Activated CD4-positive, alpha-beta T cell treated with anti-CD3 and anti-CD28 coated beads, Interleukin-2, amount 10 ng/mL, durations not matched to agents 7 days and 5 days (primary cell): ENCODE measurements at places on chromosomes 5 and 9. TPM values are rescaled to one million over a fixed set of nuclear protein-coding genes. Genes with fewer than 3 reads are reported as not detected.

GRCh38 chr9:79701651-79702050 lies 129.9 kb downstream of the TLE4 start:
- no peaks in the 10 kb centered on the region for H3K27me3 ChIP-seq
- no peak for DNase-seq
- H3K4me1 ChIP-seq: peaks cover 16% of the 10 kb centered on the region
- no peak overlapping the region for H3K4me3 ChIP-seq
- H3K36me3 ChIP-seq: peaks cover 19% of the 10 kb centered on the region

DNA sequence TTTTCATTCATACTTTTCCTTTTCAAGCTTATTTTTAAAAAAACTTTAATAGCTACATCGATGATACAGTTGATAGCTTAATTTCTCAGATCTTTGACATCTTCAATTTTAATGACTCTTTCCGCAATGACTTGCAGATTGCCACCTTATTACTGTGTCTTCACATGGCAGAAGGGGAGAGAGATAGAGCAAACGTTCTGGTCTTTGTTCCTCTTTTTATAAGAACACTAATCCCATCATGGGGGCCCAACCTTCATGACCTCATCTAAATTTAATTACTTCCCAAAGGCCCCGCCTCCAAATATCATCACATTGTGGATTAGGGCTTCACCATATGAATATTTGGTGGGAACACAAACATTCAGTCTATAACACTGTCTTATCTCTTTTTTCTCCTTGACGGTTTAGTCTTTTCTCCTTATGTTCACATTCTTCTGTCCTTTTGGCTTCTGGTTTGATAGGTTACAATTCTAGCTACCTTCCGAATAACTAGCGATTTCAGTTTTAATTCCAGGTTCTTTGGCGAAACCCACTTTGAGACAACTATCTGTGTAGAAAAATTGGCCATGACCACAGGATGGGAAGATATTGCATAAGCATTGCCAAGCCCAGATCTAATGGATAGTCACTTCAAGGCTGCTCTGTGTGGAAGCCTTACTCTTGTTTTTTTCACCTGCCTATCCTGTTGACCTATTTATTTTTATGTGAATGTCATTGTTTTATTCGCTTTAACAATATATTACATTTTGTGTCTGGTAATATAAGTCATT lies 5.0 kb downstream of the ZNF189 start:
- H3K36me3 ChIP-seq: peaks cover 88% of the 10 kb centered on the region
- peaks cover 23% of the 10 kb centered on the region for H3K4me1 ChIP-seq
- no peak for DNase-seq
- H3K27ac ChIP-seq: no peak overlapping the region
- no peak overlapping the region for H3K4me3 ChIP-seq

SVEP1 gene
- not detected for total RNA-seq

- DNase-seq: no peak
- no peaks in the 10 kb centered on the region for H3K27me3 ChIP-seq
- H3K36me3 ChIP-seq: no peaks in the 10 kb centered on the region
- H3K4me1 ChIP-seq: no peaks in the 10 kb centered on the region
- no peak overlapping the region for H3K27ac ChIP-seq
- no peak overlapping the region for H3K4me3 ChIP-seq
Measured at GRCh38 chr5:81207009-81207408, 26.1 kb upstream of the CKMT2 start.

SPINK7 gene
- total RNA-seq: not detected

TPM2 gene
- 13.4 TPM for total RNA-seq

DRD1 gene
- total RNA-seq: not detected

DNA sequence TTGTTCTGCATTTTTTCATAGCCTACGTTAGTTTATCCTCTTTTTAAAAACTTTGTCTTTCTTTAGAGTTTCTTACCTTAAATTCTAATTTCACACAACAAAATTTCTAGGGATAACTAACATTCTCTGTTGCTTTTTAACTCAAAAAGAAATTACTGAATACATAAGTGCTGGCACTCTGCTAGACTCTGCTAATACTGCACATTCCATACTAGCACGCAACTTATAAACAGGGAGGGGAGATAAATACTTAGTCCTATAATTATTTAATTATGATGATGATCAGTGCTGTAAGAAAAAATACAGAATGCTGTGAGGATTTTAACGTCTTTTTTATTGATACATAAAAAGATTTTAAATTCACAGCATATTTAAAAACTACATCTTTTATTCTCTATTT lies 25.1 kb downstream of the RNF145 start:
- DNase-seq: no peak
- H3K27me3 ChIP-seq: no peaks in the 10 kb centered on the region
- H3K4me3 ChIP-seq: no peak overlapping the region
- H3K4me1 ChIP-seq: peaks cover 53% of the 10 kb centered on the region
- H3K36me3 ChIP-seq: peaks cover 55% of the 10 kb centered on the region

GRCh38 chr5:73897893-73898292 lies 271.9 kb downstream of the ARHGEF28 start:
- peaks cover 17% of the 10 kb centered on the region for H3K4me1 ChIP-seq
- no peak for DNase-seq
- no peak overlapping the region for H3K4me3 ChIP-seq
- peaks cover 31% of the 10 kb centered on the region for H3K27me3 ChIP-seq
- H3K27ac ChIP-seq: no peak overlapping the region

DNA sequence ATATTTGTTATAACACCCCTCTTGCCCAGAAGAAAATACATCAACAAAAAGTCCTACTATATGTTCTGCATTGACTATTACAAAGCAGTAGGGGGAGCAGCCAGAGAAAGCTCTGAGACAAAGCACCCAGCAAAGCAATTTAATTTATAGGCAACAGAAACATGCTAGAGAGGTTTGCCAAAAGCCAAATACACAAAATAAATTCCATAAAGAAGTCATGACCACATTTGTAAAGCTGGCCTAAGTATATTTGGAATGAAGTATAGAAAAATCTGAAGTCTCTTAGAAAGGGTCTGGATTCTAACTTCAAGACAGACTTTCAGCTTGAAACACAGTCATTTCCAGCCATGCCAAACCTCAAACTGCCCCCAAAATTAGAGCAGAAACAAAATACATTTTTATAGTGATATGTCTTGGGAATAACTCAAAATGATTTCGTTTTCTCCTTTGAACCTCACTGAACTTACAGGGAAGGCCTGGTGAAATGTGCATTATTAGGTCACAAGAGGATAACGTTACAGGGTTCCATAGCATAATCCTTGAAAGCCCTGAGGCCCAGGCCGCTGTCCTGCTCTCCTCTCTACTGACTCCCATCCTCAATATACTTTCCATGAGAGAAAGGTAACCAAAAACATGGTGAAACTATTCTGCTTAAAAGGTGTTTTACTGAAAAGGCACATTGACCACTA lies 451.8 kb downstream of the RAB3C start:
- peaks cover 67% of the 10 kb centered on the region for H3K36me3 ChIP-seq
- H3K27me3 ChIP-seq: no peaks in the 10 kb centered on the region
- H3K4me3 ChIP-seq: peak overlapping the region; percentile 84
- peak overlapping the region; percentile 6 for H3K27ac ChIP-seq
- DNase-seq: peak; percentile 45

GABRA6 gene
- not detected for total RNA-seq

DNA sequence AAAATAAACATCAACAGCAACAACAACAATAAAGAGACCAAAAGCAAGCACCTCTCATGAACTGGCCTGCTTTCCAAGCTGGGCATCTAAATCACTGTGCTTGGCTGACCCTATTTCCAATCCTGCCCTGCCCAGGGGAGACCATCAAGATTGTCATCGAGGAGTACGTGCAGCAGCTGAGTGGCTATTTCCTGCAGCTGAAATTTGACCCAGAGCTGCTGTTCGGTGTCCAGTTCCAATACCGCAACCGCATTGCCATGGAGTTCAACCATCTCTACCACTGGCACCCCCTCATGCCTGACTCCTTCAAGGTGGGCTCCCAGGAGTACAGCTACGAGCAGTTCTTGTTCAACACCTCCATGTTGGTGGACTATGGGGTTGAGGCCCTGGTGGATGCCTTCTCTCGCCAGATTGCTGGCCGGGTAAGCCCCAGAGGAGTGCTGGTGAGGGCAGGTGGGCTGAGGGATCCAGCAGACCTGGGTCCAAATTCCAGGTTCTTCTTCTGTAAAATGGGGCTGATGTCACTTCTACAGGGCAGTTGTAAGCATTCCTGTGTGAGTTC lies 15.6 kb downstream of the PTGS1 start:
- no peak overlapping the region for H3K4me3 ChIP-seq
- H3K36me3 ChIP-seq: no peaks in the 10 kb centered on the region
- H3K27ac ChIP-seq: no peak overlapping the region
- peaks cover 3% of the 10 kb centered on the region for H3K4me1 ChIP-seq
- no peak for DNase-seq
- peaks cover 5% of the 10 kb centered on the region for H3K27me3 ChIP-seq

- DNase-seq: no peak
- H3K4me1 ChIP-seq: no peaks in the 10 kb centered on the region
- no peaks in the 10 kb centered on the region for H3K27me3 ChIP-seq
- no peak overlapping the region for H3K4me3 ChIP-seq
- H3K36me3 ChIP-seq: peaks cover 47% of the 10 kb centered on the region
Measured at GRCh38 chr5:72908664-72909063, 47.2 kb upstream of the FCHO2 start.

DNA sequence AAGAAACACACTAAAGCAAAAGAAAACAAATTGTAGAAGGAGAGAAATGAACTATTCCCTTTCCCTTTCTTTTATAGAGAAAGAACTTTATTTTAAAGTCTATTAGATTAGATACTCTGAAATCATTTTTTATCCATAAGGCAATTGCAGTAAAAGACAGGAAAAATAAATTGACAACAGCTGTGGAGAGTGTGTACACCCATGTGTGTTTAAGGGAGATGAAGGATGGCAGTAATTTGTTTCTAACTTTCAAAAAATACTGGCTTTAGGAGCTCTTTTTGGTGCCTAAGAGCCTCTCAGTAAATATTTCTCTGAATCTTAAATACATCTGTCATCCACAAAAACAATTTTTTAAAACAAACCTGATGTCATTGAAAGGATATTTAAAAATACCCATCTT lies 18.3 kb upstream of the ARL14EPL start:
- H3K36me3 ChIP-seq: no peaks in the 10 kb centered on the region
- no peak overlapping the region for H3K27ac ChIP-seq
- no peak overlapping the region for H3K4me3 ChIP-seq
- no peak for DNase-seq
- H3K4me1 ChIP-seq: no peaks in the 10 kb centered on the region
